Neural crest cell (in vitro differentiated cells): ENCODE measurements at places on chromosomes 13 and 19. TPM values are rescaled to one million over a fixed set of nuclear protein-coding genes. Genes with fewer than 3 reads are reported as not detected.

PAF1 gene
- total RNA-seq = 62.9 and 67.3 TPM in 2 replicates

TEX101 gene
- total RNA-seq = not detected in 2 replicates

SIAH3 gene
- 0.36 and 0.42 TPM in 2 replicates for total RNA-seq

PTPRS gene
- total RNA-seq = 333 and 357 TPM in 2 replicates

FAAP24 gene
- 5.5 and 6.9 TPM in 2 replicates for total RNA-seq

DIRAS1 gene
- total RNA-seq = 19.9 and 24.4 TPM in 2 replicates

GRCh38 chr13:28475916-28476725, 18.8 kb downstream of the FLT1 start:
- H3K36me3 ChIP-seq = no peaks in the 10 kb centered on the region
- no peaks in the 10 kb centered on the region for H3K4me1 ChIP-seq
- no peak for DNase-seq
- H3K27me3 ChIP-seq = peaks cover 10% of the 10 kb centered on the region
- H3K4me3 ChIP-seq = no peak overlapping the region

GRCh38 chr13:31722673-31723072, 16.7 kb upstream of the RXFP2 start:
- H3K36me3 ChIP-seq = no peaks in the 10 kb centered on the region
- H3K27ac ChIP-seq = no peak overlapping the region
- H3K27me3 ChIP-seq = no peaks in the 10 kb centered on the region
- H3K4me1 ChIP-seq = no peaks in the 10 kb centered on the region
- no peak overlapping the region for H3K4me3 ChIP-seq

DNA sequence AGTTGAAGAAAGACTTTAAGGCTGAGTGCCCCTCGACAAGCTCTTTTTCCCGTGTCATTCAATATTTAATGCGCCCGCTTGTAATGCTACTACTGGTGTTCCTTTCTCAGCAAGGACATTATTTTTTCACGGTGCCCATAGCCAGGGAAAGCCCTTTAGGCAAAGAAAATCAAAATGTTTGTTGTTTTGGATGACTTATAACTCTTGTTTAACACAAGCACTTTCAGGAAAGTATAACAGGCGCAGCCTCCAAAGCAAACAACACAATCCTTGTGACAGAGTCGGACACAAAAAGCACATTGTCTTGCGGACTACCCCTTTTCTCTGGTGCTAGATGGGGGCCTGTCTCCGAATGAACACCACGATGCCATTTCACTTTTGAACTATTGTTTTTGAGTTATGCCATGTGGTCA, 12.4 kb downstream of the ZIC5 start:
- H3K4me1 ChIP-seq = peaks cover 69% of the 10 kb centered on the region
- H3K27ac ChIP-seq = peak overlapping the region; percentile 91
- H3K4me3 ChIP-seq = peak overlapping the region; percentile 84
- peaks cover 93% of the 10 kb centered on the region for H3K27me3 ChIP-seq

- H3K27me3 ChIP-seq = no peaks in the 10 kb centered on the region
- DNase-seq = no peak
- peaks cover 21% of the 10 kb centered on the region for H3K4me1 ChIP-seq
- peaks cover 3% of the 10 kb centered on the region for H3K36me3 ChIP-seq
- H3K4me3 ChIP-seq = no peak overlapping the region
Measured at GRCh38 chr13:74005320-74006157, 128.7 kb downstream of the KLF12 start.

DNA sequence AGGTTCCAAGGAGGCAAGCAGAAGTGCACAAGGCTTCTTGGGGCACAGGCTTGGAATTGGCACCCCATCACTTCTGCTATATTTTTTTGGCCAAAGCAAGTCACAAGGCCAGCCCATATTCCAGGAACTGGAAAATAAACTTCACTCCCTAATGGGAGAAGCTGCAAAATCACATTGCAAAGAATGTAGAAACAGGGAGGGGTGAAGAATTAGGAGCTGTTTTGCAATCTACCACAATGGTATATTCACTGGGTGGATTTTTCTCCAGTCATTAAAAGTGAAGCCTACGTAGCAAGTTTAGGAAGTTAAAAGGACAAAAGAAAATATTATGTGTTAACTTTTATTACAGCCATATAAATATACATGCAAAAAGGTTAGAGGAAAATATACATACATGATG, 464.8 kb downstream of the COG6 start:
- no peaks in the 10 kb centered on the region for H3K36me3 ChIP-seq
- H3K4me3 ChIP-seq = no peak overlapping the region
- no peaks in the 10 kb centered on the region for H3K27me3 ChIP-seq
- H3K27ac ChIP-seq = no peak overlapping the region
- no peak for DNase-seq

- H3K4me1 ChIP-seq = peaks cover 44% of the 10 kb centered on the region
- no peak for DNase-seq
- H3K36me3 ChIP-seq = peaks cover 3% of the 10 kb centered on the region
- peak overlapping the region; percentile 72 for H3K27ac ChIP-seq
- peaks cover 2% of the 10 kb centered on the region for H3K27me3 ChIP-seq
Measured at GRCh38 chr13:78035500-78035899, 116.9 kb upstream of the EDNRB start.

DNA sequence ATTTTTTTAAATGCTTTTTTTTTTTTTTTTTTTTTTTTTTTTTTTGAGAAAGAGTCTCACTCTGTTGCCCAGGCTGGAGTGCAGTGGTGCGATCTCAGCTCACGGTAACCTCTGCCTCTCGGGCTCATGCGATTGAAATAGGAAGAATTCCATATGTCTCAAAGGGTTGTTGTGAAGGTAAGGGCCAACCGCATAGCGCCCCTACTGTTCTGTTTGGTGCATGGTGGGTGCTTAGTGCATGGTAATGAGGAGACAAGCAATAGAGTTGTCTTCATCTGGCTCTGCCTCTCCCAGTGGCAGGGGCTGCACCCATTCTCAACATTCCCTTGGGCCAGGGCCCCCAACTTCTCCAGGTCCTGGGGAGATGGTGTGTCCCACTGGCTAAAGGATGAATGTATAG, 68.7 kb downstream of the RASL11A start:
- H3K36me3 ChIP-seq = no peaks in the 10 kb centered on the region
- H3K27me3 ChIP-seq = peaks cover 39% of the 10 kb centered on the region
- DNase-seq = peak; percentile 23

GRCh38 chr19:54532528-54532927, 29.9 kb downstream of the LAIR2 start:
- no peaks in the 10 kb centered on the region for H3K27me3 ChIP-seq
- no peak overlapping the region for H3K4me3 ChIP-seq
- no peak overlapping the region for H3K27ac ChIP-seq
- H3K4me1 ChIP-seq = no peaks in the 10 kb centered on the region
- peaks cover 5% of the 10 kb centered on the region for H3K36me3 ChIP-seq

DNA sequence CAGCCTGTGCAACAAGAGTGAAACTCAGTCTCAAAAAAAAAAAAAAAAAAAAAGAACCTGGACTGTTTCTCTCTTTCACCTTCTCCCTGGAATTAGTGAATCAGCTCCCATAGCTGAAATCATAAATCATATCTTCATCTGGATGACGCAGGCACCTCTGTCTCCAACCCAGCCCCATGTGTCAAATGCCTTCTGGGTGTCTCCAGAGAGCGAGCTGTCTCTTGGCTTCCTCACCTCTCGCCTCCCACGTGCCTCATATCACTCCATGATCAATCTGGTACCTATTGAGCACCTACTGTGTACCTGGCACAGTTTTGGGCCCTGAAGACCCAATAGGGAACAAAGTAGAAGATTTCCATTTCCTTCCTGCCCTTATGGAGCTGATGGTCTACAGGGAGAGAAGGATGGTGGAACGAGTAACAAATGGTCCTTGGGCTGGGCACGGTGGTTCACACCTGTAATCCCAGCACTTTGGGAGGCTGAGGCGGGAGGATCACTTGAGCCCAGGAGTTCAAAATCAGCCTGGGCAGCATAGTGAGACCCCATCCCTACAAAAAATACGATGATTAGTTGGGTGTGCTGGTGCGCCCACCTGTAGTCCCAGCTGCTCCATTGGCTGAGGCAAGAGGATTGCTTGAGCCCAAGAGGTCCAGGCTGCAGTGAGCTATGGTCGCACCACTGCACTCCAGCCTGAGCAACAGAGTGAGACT, 2.5 kb downstream of the HSD11B1L start:
- H3K27ac ChIP-seq = no peak overlapping the region
- H3K27me3 ChIP-seq = peaks cover 6% of the 10 kb centered on the region
- H3K4me1 ChIP-seq = peaks cover 41% of the 10 kb centered on the region
- H3K36me3 ChIP-seq = peaks cover 4% of the 10 kb centered on the region
- no peak for DNase-seq

GRCh38 chr13:100790405-100790804, 115.8 kb upstream of the TMTC4 start:
- H3K27me3 ChIP-seq = no peaks in the 10 kb centered on the region
- H3K4me1 ChIP-seq = peaks cover 16% of the 10 kb centered on the region
- no peak overlapping the region for H3K27ac ChIP-seq
- peaks cover 10% of the 10 kb centered on the region for H3K36me3 ChIP-seq
- no peak for DNase-seq
- no peak overlapping the region for H3K4me3 ChIP-seq

GRCh38 chr13:55091172-55091571, 2049.5 kb upstream of the PRR20A start:
- H3K27ac ChIP-seq = no peak overlapping the region
- no peak for DNase-seq
- no peak overlapping the region for H3K4me3 ChIP-seq
- no peaks in the 10 kb centered on the region for H3K36me3 ChIP-seq
- H3K4me1 ChIP-seq = peaks cover 5% of the 10 kb centered on the region
